ENCODE measurements at places on chromosomes 6 and 20. TPM values are rescaled to one million over a fixed set of nuclear protein-coding genes. Genes with fewer than 3 reads are reported as not detected.

GRCh38 chr20:25580711-25581110 is 4.6 kb downstream of the NINL start:
- DNase-seq, result peak; percentile 84

GRCh38 chr6:76250666-76251065 is 178.2 kb upstream of the IMPG1 start:
- no peak for DNase-seq

FAM83D gene
- total RNA-seq, result 2.2 TPM

- DNase-seq, result no peak
Measured at GRCh38 chr6:108764580-108764950, 83.7 kb upstream of the ARMC2 start.

DNA sequence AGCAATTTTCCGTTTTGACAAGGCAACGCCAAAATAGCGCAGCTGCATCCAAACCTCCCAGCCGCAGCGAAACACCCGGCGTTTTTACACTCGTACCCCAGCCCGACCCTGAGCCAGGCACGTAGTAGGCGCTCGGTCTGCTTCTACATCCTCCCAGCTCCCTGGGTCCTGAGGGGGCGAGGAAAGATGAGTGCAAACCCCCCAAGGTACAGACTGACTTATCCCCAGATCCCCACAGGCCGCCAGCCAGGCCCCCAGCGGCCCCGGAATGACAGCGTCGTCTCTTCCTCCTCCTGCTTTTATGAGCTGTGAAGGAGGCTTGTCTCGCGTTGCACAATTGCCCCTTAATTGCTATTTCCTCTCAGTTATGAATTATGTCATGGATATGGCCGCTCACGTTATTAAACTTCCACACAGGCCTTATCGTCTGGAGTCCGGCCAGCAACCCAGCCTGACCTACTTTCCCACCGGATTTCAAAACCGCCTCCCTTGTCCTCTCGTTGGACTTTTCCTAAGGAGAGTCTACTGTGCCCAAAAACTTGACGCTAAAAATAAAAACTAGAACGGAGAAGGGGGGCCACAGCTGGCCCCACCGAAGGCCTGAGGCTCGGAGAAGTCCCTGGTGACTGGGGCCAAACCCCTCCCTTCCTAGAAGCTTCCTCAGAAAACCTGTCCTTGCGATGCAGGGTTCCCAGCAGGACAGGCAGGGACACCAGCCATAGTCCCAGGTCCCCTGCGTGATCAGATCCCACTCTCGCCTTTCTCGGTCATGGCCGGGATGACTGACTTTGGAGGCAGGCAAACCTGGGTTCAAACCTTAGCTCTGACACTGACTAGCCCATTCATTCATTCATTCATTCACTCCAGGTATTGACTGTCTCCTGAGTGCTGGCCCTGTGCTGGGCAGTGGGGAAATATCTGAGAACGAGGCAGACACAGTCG is 130.9 kb upstream of the PTPN1 start:
- DNase-seq, result no peak

GRCh38 chr6:125919618-125920017 is 37.0 kb upstream of the HINT3 start:
- DNase-seq, result no peak
